ENCODE measurements at places on chromosomes 2 and 18.

- DNase-seq, result no peak
Observed at GRCh38 chr18:79626905-79627749, 52.5 kb upstream of the CTDP1 start.

DNA sequence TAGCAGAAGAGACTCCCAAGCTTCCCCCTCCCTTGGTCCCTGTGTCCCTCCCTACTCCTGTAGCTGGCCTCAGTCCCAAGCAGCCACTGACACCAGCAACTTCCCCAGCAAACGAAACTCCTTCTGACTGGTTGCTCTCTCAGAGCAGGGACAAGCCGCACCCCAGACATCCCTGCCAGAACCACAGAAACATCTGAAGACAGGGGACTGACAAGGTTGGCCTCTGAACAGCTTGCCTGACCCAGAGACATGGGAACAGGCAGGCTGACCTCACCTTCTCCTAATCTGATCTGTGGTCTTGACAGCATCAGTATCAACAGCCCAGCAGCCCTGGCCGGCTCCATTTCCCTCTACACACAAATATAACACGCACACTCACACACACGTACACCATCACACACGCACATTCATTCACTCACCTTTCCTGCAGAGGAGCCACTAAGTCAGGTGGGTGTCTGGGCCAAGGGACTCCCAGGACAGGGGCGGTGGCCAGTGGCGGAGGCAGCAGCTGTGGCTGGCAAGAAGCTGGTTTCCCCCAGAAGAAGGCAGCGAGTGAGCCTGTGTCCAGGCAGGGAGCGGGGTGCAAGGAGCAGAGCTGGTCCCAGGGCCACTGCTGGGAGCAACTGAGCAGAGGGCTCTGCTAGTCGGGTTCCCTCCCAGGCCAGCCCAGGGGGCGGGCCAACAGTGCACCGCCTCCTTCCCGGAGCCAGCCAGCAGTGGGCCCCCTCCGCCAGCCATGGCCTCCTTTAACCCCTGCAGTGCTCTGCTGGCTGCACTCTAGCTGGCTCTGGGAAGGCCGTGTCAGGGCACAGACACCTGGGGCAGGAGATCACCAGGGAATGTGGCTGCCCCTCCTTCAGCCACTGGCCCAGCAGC, 59.1 kb downstream of the TNS1 start:
- DNase-seq, result no peak

GRCh38 chr18:10057894-10058791, 144.3 kb downstream of the VAPA start:
- no peak for DNase-seq

DNA sequence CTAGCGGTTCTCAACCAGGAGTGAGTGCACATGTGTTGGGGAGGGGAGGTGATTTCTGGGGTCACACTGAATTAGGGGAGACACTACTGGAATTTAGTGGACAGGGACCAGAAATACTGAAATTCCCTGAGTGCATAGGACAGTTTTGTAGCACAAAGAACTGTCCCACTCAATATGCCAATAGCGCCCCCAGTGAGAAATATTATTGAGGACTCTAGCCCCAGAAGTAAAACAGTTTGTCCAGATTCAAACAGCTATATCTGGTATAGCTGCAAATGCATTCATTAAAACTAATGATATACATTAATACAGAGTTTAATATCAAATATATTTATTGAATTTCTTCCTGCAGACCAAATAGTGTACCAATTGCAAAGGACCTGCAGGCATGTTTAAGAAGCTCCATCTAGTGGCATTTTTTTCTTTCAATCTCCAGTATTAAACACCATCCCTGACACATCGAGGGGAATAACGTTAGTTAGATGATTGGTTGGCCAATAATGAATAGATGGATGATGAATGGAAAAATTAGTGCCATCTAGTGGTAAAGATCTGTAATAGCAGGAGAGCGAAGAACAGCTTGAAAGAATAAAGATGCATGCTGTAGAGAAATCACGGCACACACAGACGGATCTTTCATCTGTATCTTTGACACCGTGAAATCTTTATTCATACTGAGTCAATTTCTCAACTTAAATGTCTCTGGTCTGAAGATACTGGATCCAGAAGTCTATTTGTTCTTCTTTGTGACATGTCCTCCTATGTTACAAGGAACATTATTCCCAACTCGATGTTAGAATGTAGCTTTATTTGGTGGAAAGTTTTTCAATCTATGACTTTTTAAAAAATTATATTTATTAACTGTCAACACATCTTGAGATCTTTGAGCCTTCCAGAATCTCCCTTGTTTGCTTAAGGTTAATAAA, 62.5 kb downstream of the DHRS9 start:
- DNase-seq, result no peak

DNA sequence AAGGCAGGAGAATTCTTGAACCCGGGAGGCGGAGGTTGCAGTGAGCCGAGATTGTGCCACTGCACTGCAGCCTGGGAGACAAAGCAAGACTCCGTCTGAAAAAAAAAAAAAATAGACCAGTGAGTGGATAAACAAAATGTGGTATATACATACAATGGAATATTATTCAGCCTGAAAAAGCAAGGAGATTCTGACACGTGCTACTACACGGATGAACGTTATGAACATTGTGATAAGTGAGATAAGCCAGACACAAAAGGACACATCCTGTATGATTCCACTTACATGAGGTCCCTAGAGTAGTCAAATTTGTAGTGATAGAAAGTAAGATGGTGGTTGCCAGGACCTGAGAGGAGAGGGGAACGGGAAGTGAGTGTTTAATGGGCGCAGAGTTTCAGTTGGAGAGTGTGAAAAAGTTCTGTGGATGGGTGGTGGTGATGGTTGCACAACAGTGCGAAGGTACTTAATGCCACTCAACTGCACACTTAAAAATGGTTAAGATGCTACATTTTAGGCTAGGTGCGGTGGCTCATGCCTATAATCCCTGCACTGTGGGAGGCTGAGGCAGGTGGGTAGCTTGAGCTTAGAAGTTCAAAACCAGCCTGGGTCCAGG, 38.3 kb downstream of the NIFK start:
- DNase-seq, result no peak

DNA sequence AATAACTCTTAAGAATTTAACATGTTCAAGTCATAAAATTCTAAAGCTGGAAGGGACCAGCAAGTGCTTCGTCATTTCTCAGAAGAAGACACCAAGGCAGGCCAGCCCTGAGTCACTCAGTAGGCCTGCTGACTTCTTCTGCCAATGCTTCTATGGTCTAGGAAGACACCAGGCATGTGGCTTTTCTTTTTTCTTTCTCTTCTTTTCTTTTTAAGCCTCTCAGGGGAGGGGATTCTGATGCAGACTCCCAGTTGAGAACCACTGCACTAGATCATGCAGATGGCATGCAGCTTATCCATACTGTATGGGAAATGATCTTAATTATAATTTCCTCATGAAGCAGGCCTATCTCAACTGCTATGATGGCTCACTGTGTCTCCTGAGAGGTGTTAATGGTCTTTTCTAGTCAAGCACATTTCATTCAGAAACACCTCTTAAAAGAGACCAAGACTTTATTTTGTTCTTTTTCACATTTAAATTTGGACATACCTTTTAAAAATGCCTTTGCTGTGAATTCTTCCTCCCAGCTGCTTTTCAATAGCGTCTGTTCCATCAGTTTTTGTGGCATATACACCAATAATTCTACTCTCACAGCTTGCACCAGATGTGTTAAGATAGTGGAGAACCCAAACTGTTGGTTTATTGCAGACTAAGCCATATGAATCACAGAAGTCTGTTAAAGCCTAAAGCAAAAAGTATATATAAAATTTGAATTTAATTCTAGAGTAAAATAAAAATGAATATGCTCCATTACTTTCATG, 11.3 kb downstream of the KCTD18 start:
- no peak for DNase-seq

GRCh38 chr2:139155991-139156390, 375.8 kb upstream of the NXPH2 start:
- DNase-seq, result no peak

- no peak for DNase-seq
Observed at GRCh38 chr2:212173331-212173730, 365.3 kb downstream of the ERBB4 start.

DNA sequence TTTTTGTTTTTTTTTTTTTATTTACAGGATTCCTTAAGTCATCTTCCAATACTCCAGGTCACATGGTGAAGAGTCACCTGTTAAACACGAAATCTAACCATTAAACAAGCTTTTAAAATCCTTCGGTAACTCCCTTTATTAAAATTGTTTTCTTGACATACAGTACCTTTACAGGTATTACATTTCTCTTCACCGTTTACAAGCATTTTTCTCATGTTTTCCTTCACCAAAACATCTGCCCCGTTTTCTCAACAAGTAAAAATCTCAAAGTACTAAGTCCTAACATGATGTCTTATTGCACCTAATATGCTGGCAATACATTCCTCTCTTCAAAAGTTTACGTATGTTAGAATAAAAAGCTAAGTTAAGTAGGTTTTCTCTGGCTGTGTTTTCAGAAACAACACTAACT, 1.1 kb downstream of the PUM2 start:
- DNase-seq, result no peak

DNA sequence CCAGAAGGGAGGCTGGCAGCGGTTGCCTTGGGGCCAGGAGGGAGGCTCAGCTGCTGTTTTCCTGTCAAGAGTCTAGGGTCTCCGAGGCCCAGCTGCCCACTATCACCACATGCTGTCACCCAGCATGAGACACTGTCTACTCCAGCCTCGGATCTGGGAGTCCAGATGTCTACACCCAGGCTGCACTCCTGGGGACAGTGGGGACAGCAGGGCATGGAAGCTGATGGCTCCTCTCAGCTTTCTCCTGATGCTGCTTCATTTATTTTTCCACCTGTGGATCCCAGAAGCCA, 134.0 kb downstream of the PTGR3 start:
- DNase-seq, result no peak

- DNase-seq, result no peak
Observed at GRCh38 chr2:12819103-12819475, 102.4 kb downstream of the TRIB2 start.

GRCh38 chr2:126029316-126029715, 626.6 kb upstream of the GYPC start:
- DNase-seq, result no peak

All from activated CD4-positive, alpha-beta T cell treated with anti-CD3 and anti-CD28 coated beads for 24 hours (primary cell).